Left cardiac atrium (tissue), 4 donors: ENCODE measurements at places on chromosomes 12 and 14. TPM values are rescaled to one million over a fixed set of nuclear protein-coding genes. Genes with fewer than 3 reads are reported as not detected.

The RTL1 gene
- total RNA-seq: not detected

The CDKN1B gene
- 23.7 TPM for total RNA-seq

The MUCL1 gene
- total RNA-seq: not detected

The PLEKHG3 gene
- 29.4 TPM for total RNA-seq

GRCh38 chr12:54996205-54996604 is 11.6 kb upstream of the TESPA1 start:
- DNase-seq: no peak

DNA sequence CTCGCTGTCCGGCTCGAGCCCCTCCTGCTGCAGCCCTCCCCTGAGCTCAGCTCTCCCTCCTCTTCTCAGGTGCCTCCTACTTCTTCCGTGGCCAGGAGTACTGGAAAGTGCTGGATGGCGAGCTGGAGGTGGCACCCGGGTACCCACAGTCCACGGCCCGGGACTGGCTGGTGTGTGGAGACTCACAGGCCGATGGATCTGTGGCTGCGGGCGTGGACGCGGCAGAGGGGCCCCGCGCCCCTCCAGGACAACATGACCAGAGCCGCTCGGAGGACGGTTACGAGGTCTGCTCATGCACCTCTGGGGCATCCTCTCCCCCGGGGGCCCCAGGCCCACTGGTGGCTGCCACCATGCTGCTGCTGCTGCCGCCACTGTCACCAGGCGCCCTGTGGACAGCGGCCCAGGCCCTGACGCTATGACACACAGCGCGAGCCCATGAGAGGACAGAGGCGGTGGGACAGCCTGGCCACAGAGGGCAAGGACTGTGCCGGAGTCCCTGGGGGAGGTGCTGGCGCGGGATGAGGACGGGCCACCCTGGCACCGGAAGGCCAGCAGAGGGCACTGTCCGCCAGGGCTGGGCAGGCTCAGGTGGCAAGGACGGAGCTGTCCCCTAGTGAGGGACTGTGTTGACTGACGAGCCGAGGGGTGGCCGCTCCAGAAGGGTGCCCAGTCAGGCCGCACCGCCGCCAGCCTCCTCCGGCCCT is 22.8 kb downstream of the MMP17 start:
- peak; percentile 18 for DNase-seq

GRCh38 chr12:76064904-76065303 is 19.6 kb downstream of the NAP1L1 start:
- DNase-seq: no peak

DNA sequence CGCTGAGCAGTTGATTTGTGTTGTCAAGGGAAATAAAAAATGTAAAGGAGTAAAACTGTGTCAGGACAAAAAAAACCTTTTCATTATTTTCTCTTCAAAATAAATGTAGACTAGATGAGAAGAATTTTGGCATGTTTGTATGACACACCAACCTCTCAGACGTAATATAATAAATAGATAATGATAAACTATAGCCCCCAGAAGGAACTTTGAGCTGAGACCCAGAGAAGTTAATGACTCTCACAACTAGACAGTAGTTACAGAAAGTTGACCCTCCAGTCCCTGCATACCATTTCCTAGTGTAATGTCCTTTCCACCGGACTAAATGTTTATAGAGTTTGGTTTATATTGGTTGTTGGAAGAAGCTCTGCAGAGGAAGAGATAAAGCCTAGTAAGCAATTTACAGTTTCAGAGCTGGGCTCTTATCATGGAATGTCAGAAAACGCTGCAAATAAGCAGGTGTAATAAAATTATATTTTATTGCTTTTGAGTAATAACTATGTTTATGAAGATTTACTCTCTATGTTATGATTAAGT is 97.3 kb downstream of the TRHDE start:
- DNase-seq: no peak

GRCh38 chr14:78282437-78282836 is 112.3 kb downstream of the NRXN3 start:
- no peak for DNase-seq

- DNase-seq: no peak
Measured at GRCh38 chr12:4705824-4706223, 14.4 kb upstream of the GALNT8 start.

DNA sequence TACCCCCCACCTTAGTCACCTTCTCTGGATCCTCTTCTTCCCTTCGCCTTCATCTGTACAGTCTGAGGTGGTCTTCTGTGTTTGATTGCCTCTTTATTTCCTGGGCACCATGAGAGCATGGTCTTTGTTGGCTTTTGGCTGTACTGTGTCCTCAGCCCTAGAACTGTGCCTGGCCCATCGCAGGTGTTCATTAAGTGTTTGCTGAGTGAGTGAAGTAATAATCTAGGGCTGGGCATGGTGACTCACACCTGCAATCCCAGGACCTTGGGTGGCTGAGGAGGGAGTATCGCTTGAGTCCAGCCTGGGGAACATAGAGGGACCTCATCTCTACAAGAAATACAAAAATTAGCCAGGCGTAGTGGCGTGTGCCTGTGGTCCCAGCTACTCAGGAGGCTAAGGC is 13.9 kb downstream of the ALDH2 start:
- DNase-seq: no peak
